H1 (cell line): ENCODE measurements at places on chromosomes 4 and X. TPM values are rescaled to one million over a fixed set of nuclear protein-coding genes. Genes with fewer than 3 reads are reported as not detected.

RNF175 gene
- 7.3 and 7.9 TPM in 2 replicates for total RNA-seq

RPA4 gene
- total RNA-seq = 0.24 and 0.34 TPM in 2 replicates

CDX4 gene
- 2.2 and 2.6 TPM in 2 replicates for total RNA-seq

GRCh38 chrX:107753187-107753586 lies 22.4 kb downstream of the TSC22D3 start:
- H3K36me3 ChIP-seq = no peaks in the 10 kb centered on the region
- no peaks in the 10 kb centered on the region for H3K27me3 ChIP-seq
- H3K27ac ChIP-seq = no peak overlapping the region

- DNase-seq = no peak
- H3K36me3 ChIP-seq = peaks cover 17% of the 10 kb centered on the region
- no peaks in the 10 kb centered on the region for H3K4me1 ChIP-seq
- no peak overlapping the region for H3K4me3 ChIP-seq
- H3K27me3 ChIP-seq = no peaks in the 10 kb centered on the region
- no peak overlapping the region for H3K27ac ChIP-seq
Observed at GRCh38 chr4:857461-857860, 31.5 kb upstream of the CPLX1 start.

GRCh38 chr4:87982036-87982435 lies 6.5 kb downstream of the SPP1 start:
- H3K27ac ChIP-seq = no peak overlapping the region
- no peaks in the 10 kb centered on the region for H3K27me3 ChIP-seq
- H3K36me3 ChIP-seq = no peaks in the 10 kb centered on the region
- no peaks in the 10 kb centered on the region for H3K4me1 ChIP-seq

GRCh38 chrX:54029529-54030143 lies 14.6 kb downstream of the PHF8 start:
- DNase-seq = no peak
- no peaks in the 10 kb centered on the region for H3K4me1 ChIP-seq
- no peak overlapping the region for H3K4me3 ChIP-seq
- H3K36me3 ChIP-seq = peaks cover 9% of the 10 kb centered on the region; the same call in 1 of the 2 replicates
- no peak overlapping the region for H3K27ac ChIP-seq
- H3K27me3 ChIP-seq = no peaks in the 10 kb centered on the region

GRCh38 chr4:94934201-94934600 lies 176.4 kb downstream of the BMPR1B start:
- no peaks in the 10 kb centered on the region for H3K27me3 ChIP-seq
- no peak overlapping the region for H3K27ac ChIP-seq
- H3K36me3 ChIP-seq = no peaks in the 10 kb centered on the region
- H3K4me1 ChIP-seq = peaks cover 2% of the 10 kb centered on the region
- no peak overlapping the region for H3K4me3 ChIP-seq

GRCh38 chrX:12977761-12978204 lies 2.9 kb downstream of the TMSB4X start:
- H3K36me3 ChIP-seq = peaks cover 27% of the 10 kb centered on the region; the same call in 1 of the 2 replicates
- no peaks in the 10 kb centered on the region for H3K27me3 ChIP-seq
- 0 out of 2 replicates have a peak, but pooled peaks cover 3% of the 10 kb centered on the region for H3K4me1 ChIP-seq

- no peak for DNase-seq
- no peak overlapping the region for H3K4me3 ChIP-seq
- H3K4me1 ChIP-seq = no peaks in the 10 kb centered on the region
- H3K27me3 ChIP-seq = no peaks in the 10 kb centered on the region
- H3K27ac ChIP-seq = no peak overlapping the region
- no peaks in the 10 kb centered on the region for H3K36me3 ChIP-seq
Observed at GRCh38 chr4:150986085-150986484, 29.0 kb downstream of the LRBA start.

DNA sequence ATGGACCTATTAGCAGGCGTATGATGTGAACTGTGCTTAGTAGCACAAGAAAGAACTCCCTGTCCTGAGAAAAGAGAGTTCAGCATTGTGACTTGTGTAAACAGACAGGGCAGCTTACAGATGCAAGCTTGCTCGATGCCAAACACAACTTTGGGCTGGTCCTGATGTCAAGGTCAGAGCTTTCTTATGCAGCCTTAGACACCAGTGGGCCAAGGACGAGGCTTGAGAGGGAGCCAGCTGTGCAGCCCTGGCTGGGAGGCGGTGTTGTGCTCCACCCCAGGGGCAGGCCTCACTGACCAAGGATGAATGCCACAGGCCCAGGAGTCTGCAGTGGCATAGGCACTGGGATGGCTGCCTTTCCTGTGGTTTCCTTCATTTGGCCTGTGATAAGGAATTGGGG lies 35.4 kb downstream of the JADE1 start:
- no peaks in the 10 kb centered on the region for H3K4me1 ChIP-seq
- H3K27ac ChIP-seq = no peak overlapping the region
- no peak for DNase-seq
